ENCODE measurements at places on chromosomes 13 and 19.

- no peak for DNase-seq
Observed at GRCh38 chr13:111204438-111205177, 89.5 kb downstream of the ARHGEF7 start.

- DNase-seq = no peak
Observed at GRCh38 chr19:50051964-50052363, 26.2 kb downstream of the ZNF473 start.

DNA sequence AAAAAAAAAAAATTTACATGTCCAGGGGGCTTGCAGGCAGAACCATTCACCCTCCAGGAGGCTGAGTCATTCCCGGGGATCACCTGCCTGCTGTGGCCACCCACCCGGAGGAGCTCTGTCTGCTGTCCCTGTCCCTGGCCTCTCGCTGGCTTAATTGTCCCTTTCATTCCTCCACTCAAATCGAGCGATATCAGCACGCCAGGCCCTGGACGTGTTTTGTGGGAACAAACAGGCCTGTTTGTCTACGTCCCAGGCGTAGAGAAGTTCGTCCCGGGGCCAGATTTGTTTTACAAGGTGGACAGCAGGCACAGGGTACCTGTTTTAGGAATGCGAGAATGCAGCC is 21.2 kb downstream of the SULT2B1 start:
- no peak for DNase-seq

GRCh38 chr13:28864544-28864943 is 44.4 kb downstream of the MTUS2 start:
- DNase-seq = no peak

DNA sequence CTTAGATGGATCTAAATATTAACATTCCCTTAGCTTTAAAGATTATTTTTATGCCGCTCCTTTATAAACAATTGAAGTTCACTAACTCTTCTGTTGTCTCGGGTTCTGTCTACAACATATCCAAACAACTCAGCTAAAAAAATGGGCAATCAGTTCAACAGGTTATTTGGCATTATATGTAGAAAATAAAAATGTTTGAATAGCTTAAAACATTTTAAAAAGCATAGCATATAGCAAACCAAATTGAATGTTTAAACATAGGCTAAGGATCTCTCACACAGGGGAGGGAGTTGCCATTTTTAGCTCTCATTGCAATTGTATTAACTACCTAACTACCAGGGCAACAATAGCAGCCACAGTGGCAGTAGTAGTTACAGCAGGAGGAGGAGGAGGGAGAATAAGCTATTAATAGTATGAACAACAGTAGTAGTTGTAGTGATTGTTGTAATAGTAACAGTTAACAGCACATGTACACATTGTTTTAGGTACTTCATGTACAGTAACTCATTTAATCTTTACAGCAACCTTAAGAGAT is 404.2 kb downstream of the KCNRG start:
- DNase-seq = no peak

DNA sequence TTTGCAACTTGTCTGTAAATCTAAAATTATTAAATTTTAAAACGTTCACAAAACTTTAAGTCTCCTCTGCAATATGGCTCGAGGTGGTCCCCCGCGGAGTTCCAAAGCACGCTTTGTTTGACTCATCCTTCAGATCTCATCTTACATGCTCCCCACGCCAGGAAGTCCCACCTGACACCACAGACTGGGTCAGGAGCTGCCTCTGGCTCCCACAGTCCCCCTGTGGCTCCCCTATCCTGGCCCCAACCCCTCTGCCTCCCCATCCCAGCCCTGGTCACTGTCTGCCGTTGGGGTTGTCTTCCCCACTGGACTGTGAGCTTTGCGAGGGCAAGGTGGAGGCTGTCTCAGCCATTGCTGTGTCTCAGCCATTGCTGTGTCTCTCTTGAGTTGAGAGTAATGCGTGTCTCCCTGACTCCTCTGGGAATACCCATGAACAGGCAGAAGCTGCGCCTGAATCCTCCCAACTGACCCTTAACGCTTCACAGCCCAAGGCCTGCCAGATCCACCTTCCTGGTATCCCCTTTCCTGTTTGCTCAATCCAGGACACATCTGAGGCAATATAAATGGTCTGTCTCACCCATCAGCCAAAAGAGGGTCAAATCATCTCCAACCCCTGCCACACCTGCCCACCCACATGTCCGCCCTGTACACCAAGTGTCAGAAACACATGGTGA is 15.9 kb downstream of the DYRK1B start:
- DNase-seq = no peak

- DNase-seq = no peak
Observed at GRCh38 chr13:45303026-45303425, 38.0 kb downstream of the TPT1 start.
